ENCODE measurements at places on chromosomes 16 and 17. TPM values are rescaled to one million over a fixed set of nuclear protein-coding genes. Genes with fewer than 3 reads are reported as not detected.
A peak's percentile ranks its signal among the peaks of the same experiment; 100 is the strongest.

Gene LRRC36
- 9.5 TPM for total RNA-seq

Gene NPIPA8
- 0.45 TPM for total RNA-seq

Gene SLC7A6OS
- total RNA-seq: 18.6 TPM

Gene GSDMA
- not detected for total RNA-seq

Gene GRIN2A
- total RNA-seq: 4.8 TPM

Gene PGAP3
- 10.5 TPM for total RNA-seq

Gene GLP2R
- 0.18 TPM for total RNA-seq

- DNase-seq: no peak
Measured at GRCh38 chr17:61353615-61354014, 46.0 kb upstream of the TBX2 start.

DNA sequence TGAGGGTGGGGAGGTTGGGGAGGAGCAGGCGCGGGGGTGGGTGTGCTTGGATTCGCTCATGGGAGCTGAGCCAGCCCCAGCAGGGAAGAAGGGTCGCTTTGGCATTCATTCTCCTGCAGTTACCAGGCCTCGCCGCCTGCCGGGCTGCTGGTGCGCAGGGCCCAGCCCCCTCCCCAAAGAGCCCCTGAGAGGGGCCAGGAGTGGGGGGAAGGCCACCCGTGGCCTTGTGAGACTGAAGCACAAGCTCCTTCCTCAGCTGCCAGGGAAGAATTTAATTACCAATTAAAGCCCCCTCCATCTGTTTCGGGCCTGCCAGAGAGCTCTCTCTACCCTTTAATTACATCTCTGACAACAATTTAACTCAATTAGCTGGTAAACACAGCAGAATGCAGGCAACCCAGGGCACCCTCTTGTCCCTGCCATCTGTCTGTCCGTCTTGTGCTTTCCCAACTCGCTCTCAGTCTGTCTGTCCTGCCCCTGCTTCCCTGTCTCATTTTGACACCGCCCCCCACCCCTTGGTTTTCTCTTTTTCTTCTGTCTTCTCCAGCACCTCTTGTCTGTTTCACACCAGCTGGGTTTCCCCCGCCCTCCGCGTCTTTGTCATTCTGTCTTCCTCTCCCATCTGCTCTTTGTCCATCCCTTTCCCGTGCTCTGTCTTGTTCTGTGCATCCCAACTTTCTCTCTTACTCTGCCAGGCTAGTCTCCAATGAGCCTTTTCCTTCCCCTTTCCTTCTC is 32.7 kb downstream of the CDK5RAP3 start:
- DNase-seq: no peak

DNA sequence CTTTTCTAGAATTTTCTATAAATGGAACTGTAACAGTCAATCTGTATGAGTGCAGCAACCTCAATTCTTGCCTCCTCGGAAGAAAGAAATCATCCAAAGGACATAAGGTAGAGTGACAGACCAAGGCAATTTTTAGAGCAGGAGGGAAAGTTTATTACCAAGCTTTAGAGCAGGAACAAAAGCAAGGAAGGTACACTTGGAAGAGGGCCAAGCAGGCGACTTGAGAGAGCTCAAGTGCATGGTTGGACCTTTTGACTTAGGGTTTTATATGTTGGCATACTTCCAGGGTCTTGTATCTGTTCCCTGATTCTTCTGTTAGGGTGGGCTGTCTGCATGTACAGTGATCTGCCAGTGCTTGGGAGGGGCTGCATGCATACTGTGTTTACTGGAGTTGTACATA is 50.3 kb downstream of the SCNN1G start:
- no peak for DNase-seq

DNA sequence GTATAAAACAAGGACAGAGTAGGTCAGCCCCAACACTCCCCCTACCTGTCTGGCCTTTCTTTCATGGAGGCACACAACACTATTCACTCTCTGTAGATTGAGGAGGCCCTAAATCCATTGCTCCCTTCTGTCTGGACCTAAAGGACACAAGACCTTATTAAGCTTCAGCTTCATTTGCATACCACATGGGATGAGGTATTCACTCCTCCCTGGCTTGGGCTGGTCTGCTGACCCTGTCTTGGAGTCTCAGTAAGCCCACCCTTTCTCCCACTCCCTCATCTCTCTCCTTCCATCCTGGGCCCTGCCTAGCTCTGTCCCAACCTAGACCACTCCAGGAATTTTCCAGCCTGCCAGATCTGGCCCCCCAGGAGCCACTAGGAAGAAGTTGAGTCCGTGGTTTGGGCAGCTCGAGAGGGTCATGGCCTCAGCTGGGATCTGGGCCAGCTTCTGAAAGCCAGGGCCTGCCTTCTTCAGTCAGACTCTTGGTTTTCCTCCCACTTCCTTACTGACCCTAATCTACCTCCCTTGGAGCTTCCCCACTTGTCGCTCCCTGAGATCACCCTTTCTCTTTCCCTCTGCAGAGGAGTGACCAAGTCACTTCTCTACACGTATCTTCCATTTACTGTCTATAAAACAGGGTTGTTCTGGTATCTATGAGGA is 6.5 kb upstream of the LLGL1 start:
- no peak for DNase-seq

GRCh38 chr17:8835631-8836364 is 31.7 kb downstream of the PIK3R6 start:
- DNase-seq: no peak

DNA sequence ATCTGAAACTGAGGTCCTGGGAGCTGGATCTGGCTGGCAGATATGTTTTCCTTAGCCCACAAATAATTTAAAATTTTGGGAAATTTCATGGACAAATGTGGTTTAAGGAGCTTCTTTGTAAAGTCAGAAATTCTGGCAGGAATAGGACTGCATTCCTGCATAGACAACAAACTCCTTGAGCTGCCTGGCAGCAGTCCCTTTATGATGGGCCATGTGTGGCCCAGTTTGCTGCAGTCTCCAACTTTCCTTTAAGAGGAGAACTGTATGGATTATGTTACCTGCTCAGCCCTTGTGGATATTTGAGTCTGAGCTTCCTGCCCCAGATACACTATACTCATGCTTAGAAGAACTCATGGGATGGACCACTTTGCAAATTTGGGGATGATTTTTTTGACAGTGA is 48.5 kb upstream of the HS3ST2 start:
- no peak for DNase-seq

DNA sequence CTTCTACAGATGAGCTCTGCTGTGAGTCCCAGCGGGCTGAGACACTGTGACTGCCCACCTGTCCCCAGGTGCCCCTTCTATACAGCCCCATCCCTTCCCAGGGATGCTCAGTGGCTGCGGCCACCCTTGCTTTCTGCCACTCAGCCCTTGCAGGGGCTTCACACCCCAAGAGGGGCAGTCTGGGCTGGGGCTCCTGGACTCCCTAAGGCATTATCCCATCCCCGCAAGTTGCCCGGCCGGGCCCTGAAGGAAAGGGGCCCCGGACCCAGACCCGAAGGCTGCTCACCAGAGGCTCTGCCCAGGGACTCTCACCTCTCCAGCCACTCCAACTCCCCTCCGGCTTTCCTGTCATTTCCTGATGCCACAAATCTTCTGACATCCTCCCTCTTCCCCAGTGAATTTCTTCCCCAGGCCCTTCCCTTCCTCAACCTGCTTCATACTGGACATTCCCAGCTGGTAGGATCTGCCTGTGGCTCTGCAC is 88.5 kb upstream of the TOB1 start:
- no peak for DNase-seq

- no peak for DNase-seq
Measured at GRCh38 chr16:64417711-64418227, 704.1 kb downstream of the CDH11 start.

DNA sequence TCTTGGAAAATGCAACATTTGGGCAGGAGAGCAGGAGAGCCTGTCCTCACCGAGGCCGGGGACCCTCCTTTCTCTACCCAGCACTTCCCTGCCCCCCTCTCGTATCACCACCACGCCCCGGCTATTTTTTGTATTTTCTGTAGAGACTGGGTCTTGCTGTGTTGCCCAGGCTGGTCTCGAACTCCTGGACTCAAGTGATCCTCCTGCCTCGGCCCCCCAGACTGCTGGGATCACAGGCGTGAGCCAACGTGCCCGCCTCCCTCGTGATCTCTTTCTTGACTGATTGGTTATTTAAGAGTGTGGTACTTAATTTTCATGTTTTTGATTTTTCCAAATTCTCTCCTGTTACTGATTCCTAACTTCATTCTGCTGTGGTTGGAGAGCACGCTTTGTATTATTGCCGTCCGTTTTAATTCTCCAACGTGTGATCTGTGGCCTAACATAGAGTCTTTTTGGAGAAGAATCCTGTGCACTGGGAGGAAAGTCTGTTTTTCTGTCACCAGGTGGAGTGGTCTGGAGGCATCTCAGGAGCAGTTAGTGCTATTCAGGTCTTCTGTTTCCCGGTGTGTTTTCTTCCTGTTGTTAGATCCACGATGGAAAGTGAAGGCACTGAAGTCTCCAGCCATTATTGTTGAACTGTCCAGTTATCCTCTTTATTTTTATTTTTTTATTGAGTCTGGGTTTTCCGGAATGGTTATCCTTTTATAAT is 40.4 kb downstream of the ZNF778 start:
- DNase-seq: peak; percentile 40

DNA sequence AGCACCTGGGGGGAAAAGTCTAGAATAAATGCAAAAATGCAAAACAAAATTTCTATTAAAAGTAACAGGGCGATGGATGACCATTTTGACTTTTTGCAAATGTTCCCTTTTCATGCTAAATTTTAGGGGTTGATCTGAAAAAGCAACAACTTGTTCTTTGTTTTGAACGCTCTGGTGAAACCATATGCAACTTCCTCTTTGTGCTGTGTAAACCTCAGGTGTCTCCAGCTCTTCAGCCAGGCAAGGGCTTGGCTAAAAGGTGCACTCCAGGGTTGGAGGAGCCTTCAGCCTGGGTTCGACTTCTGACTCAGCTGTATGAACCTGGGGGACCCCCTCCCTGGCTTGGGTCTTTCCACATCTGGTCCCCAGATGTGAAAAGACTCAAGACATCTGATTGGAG is 9.5 kb downstream of the IRF8 start:
- no peak for DNase-seq

Measured in cerebellum (tissue), 4 donors.